Natural killer cell (primary cell): ENCODE measurements at places on chromosomes 2 and 18. TPM values are rescaled to one million over a fixed set of nuclear protein-coding genes. Genes with fewer than 3 reads are reported as not detected.

Gene PLA2R1
- not detected for total RNA-seq

Gene MALL
- not detected for total RNA-seq

Gene RAMP1
- 11.0 TPM for total RNA-seq

Gene MC4R
- not detected for total RNA-seq

Gene SIX2
- not detected for total RNA-seq

Gene METTL4
- total RNA-seq: 11.3 TPM

Gene HOXD13
- total RNA-seq: not detected

Gene RFX8
- total RNA-seq: not detected

Gene GAL3ST2
- not detected for total RNA-seq

Gene TACR1
- total RNA-seq: not detected

Gene SNORC
- 0.98 TPM for total RNA-seq

Gene MATN3
- total RNA-seq: not detected

Gene ERMN
- 13.5 TPM for total RNA-seq

Gene DSG3
- not detected for total RNA-seq

Gene PCBP1
- 352 TPM for total RNA-seq

Gene ACTR2
- total RNA-seq: 403 TPM

Gene MYO3B
- 0.75 TPM for total RNA-seq

Gene RBKS
- total RNA-seq: 11.5 TPM

Gene MREG
- total RNA-seq: 6.8 TPM

Gene DSG2
- total RNA-seq: not detected

Gene FTCDNL1
- 0.52 TPM for total RNA-seq

Gene UNC50
- 32.1 TPM for total RNA-seq

Gene CHRNG
- total RNA-seq: not detected

Gene DUSP2
- 564 TPM for total RNA-seq

Gene ANKRD53
- total RNA-seq: 2.5 TPM

Gene HTR2B
- total RNA-seq: not detected

Gene PRKAG3
- total RNA-seq: not detected

Gene NGEF
- not detected for total RNA-seq

Gene CXCR4
- 582 TPM for total RNA-seq

Gene ANKRD29
- total RNA-seq: not detected
